ENCODE measurements at places on chromosomes 7 and 10.

DNA sequence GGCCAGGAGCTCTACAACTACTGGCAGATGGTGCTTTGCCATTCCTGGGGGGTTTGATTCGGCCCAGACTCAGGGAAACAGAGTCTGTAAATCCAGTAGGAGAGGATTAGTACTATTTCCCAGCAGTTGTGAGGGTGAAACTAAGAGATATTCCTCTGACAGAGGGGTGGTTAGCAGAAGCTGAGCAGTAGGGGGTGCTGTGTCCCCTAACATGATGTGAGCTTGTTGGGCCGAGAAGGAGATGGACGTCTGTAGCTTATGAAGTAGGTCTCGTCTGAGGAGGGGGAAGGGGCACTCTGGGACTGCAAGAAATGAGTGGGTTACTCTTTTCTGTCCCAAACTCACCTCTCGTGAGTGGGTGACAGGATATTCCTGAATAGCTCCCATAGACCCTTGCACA, 179.2 kb upstream of the MBL2 start:
- no peak for DNase-seq

DNA sequence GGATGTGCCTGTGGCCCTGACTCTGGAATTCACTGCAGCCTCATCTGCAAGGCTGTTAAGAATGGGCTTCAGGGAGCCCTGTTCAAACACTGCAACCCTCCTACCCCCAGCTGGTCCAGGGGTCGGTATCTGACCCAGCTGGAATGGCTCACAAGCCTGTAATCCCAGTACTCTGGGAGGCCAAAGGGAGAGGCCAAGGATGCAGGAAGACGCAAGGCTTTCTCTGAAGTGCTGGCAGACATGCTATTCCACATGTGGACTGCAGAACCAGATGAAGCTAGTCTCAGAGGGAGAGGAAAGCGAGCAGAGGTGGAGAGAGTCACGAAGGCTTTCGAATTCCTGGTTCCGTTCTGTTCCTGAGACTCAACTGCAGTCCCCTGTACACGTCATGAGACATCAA, 45.0 kb downstream of the ESYT2 start:
- no peak for DNase-seq

DNA sequence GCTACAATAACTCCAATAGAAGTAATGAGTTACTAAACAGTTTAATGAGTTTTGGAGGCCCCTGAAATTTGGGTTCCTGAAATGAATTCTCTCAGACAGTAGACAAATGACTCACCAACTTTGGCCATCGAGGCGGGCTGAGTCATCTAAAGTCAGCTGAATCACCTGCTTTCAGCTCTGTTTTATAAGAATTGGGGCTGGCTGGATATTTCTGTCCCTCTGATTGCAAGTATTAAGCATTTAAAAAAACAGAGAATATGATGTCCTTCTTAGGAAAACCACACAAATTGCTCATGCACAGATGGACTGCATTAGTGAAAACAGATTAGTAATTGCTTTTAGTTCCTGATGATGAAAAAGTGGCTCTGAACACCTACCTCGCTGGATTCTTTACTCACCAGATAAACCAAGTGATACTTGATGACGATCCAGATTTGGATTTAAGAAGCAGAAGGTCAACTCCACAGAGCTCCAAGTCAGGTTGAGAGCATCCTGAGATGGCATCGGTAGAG, 59.1 kb downstream of the ZNF365 start:
- DNase-seq: peak; percentile 57

GRCh38 chr10:95268438-95268837, 22.4 kb downstream of the PDLIM1 start:
- DNase-seq: no peak

GRCh38 chr10:58158806-58159205, 108.9 kb downstream of the IPMK start:
- no peak for DNase-seq

- no peak for DNase-seq
These were observed 268.2 kb downstream of the CCSER2 start for GRCh38 chr10:84596585-84596984.

DNA sequence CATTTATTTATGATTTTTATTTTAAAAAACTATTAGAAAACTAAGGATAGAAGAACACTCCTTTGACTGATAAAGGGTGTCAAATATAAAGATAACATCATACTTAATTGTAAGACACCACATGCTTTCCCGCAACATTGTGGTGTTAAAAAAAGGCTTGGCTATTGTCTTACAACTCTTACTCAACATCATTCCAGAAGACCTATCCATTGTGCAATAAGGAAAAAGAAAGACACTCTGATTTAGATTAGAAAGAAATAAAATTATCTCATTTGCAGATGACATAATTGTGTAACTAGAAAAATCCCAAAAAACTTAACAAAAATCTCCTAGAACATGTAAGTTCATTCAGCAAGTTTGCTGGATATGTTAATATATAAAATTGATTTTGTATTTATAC, 296.7 kb upstream of the GNAI1 start:
- no peak for DNase-seq

DNA sequence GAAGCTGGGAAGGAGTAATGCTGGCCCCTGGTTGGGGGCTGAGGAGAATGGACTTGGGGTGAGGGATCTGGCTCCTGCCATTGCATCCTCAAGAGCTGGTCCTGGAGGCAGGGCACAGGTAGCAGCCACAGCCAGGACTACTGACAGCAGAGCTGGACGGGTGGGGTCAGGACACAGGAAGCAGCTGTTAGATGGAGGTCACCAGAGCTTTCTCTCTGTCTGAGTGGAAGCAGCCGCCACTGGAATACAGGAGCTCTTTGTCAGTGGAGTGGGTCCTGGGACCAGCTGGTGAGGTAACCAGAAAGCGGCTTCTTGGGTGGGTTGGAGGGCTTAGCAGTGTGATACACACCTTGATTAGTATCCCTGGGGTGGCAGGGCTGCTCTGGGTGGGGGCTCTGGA, 58.1 kb upstream of the AQP1 start:
- DNase-seq: no peak

GRCh38 chr10:37865264-37865663, 7.9 kb upstream of the ZNF248 start:
- DNase-seq: no peak

DNA sequence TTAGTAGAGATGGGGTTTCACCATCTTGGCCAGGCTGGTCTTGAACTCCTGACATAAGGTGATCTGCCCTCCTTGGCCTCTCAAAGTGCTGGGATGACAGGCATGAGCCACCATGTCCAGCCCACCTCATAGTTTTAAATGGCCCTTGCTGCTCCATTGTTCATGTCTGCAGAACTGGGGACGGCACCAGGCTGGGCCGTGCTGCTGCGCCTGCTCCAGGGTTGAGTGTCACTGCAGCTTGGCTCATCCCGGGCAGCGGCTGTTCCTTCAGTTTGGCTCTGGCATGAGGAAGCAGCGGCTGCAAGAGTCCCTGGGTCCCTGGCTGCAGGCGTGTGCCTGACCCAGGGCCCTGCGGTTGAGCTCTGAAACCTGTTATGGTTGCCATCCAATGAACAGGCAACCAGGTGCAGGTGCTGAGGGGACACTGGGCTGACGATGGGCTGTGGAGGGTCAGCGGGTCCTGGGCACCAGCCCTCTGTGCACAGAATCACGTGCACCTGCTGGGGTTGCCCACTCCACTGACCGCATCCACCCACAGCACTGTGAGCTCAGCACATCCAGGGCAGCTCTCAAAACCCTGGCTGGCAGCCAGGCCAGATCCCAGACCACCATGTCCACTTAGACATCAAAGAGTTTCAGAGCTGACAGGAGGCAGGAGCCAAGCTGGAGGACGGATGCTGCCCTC, 70.2 kb upstream of the PPP2R2D start:
- no peak for DNase-seq

- no peak for DNase-seq
These were observed 59.9 kb downstream of the CAV1 start for GRCh38 chr7:116584721-116585120.

- no peak for DNase-seq
These were observed 256.4 kb downstream of the ABCA13 start for GRCh38 chr7:48427671-48428070.

GRCh38 chr7:3260401-3260715, 40.7 kb upstream of the SDK1 start:
- DNase-seq: no peak

DNA sequence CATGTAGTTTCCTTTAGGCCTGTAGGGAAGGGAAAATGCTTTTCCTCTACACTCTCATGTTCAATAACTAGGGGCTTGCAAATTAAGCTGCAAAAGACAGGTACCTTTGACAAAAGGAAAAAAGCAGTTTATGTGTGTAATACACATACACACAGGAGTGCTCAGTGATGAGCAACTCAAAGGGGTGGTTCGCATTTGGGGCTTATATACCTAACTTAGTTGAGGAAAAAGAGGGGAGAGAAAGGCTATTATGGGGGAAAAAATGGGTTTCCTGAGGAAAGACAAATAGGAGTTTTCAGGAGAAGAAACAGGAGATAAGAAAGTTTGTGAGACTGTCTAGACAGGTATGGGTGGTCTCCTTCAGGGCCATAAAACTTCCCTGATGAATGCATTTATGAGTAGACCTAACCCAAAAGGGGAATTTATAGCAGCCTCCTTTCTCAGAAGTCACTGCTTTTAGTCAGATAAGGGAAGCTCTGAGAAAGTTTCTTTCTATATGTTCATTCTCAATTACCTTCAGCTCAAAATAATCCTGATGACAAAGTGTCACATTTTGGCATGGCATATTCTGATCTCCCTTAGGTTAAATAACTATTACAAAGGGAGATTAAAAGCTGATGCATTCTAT, 55.2 kb upstream of the EZH2 start:
- no peak for DNase-seq

DNA sequence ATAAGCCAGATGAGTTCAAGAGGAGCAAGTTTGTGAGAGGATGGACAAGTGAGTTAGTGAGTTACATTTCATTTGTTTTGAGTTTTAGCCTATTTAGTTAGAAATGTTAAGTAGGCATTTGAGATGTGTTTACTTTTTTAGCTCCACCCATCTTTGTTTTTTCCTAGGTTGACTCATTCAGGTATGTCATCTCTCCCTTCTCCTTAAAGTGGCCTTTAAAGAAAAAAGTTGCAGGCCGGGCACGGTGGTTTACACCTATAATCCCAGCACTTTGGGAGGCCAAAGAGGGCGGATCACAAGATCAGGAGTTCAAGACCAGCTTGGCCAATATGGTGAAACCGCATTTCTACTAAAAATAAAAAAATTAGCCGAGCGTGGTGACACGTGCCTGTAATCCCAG, 71.2 kb downstream of the BMPR1A start:
- no peak for DNase-seq

GRCh38 chr7:88965371-88965770, 169.8 kb upstream of the TEX47 start:
- DNase-seq: no peak

GRCh38 chr10:95560278-95561176, 644 bp downstream of the SORBS1 start:
- DNase-seq: peak; percentile 13

- DNase-seq: no peak
These were observed 6.6 kb upstream of the DEPP1 start for GRCh38 chr10:44985175-44985681.

GRCh38 chr7:124276005-124276622, 243.2 kb upstream of the TMEM229A start:
- no peak for DNase-seq

DNA sequence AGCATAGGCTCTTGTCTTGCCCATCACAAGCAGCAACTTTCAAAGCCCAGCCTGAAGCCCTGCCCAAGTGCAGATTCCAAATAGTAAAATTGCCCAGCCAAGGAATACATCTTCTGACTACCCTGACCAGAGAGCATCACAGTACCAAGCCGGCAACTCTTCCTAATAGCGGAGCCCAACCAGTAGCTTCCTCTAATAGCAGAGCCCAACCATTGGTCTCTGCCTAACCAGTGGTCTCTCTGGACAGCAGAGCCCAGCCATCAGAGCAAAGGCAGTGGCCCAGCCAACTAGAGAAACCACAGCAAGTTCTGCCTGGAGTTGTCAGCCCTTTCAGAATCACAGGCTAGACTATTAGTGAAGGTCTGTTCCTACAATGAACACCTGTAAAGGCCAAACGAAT, 285.6 kb downstream of the HGF start:
- DNase-seq: no peak

DNA sequence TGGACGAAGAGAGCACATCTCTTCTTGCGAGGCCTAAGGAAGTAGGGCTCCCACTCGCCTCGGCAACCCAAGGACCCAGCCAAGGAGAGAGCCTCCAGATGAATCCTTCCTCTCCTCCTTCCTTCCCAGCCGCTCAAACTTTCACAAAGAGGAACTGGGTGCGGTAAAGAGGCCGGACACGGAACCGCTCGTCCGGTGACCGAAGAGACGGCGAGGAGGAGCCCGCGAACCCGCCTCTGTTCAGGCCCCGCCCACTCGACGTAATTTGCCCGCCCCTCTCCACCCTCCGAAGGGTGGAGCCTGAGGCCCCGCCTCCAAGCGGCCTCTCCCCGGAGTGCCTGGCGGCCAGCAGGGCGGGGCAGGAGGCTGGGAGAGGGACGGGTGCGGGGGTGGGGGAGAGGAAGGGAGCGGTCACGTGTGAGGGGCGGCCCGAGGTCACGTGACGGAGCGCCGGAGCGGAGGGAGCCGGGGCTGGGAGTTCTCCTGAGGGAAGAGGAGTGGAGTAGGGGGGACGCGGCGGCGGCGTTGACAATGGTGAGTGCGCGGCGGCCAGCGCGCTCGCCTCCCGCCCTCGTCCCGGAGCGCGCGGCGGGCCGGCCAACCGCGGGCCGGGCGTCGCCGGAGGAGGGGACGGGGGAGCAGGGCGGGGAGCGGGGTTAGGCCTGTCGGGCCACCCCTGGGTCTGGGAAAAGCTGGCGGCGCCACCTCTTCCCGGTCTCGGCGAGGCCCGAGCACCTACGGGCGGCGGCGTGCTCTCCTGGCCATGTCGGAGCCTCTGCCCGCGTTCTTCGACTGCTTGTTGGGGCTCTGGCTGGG, at the start of gene VPS26A:
Gene VPS26A, plus strand, starts transcription at position 432 of the 816 bp plus-strand sequence. Its CDS starts 100 bp downstream, at position 532.
- DNase-seq: peak; percentile 96

DNA sequence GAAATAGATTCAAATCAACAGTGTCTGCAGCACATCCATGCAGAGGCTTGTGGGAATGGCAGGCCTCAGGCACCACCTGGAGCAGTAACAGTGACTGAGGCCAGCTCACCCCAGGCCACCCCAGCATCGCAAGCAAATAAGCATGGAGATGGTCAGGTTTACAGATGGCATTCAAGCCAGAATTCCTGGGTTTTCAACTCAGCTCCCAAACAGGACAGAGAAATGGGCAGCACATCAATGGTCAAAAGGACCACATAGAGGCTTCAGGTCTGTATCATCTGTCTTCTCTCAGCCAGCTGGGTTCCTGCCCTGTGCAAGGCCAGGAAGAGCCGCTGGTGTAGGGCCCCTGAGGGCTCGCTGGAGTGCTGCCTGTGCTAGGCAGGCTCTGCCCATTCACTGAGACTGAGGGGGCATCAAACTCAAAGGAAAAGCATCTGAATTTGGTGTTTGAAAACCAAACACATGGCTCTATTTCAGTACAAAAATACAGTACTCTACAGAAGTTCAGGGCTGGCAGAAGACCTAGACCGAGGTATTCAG, 112.5 kb downstream of the KMT2E start:
- DNase-seq: no peak

GRCh38 chr10:80382989-80383388, 25.4 kb upstream of the PRXL2A start:
- peak; percentile 3 for DNase-seq
